ENCODE measurements at places on chromosomes 11 and 22. TPM values are rescaled to one million over a fixed set of nuclear protein-coding genes. Genes with fewer than 3 reads are reported as not detected.

GRCh38 chr11:71928737-71929443 is at the start of gene RNF121:
Gene RNF121, plus strand, starts transcription at chr11:71929046. Its CDS starts 16 bp downstream, at chr11:71929062.
- peak; percentile 99 for DNase-seq

DNA sequence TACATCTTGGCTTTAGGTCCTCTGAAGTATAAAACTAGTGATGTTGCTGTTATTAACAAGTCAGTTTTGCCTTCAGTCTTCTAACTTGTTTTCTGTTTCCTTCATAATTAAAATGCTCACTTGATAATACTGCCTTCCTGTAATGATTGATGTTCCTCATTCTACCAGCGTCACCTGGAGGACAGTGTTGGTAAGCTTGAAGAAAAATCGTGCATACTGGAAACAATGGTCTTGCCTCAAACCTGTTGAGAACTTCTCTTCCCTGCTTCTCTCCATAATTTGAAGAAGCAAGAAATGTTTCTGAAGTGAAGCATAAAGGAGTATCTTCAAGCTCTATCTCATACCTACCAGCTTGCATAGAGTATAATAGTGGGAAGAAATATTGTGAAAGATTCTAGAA is 3.0 kb downstream of the YWHAH start:
- peak; percentile 42 for DNase-seq

GRCh38 chr11:83456566-83456965 is 170.4 kb upstream of the CCDC90B start:
- no peak for DNase-seq

The PHF21B gene
- 0.21 TPM for total RNA-seq

The MRGPRX4 gene
- not detected for total RNA-seq

Data from tongue (tissue), 3 donors.